ENCODE measurements at places on chromosomes 1 and 21. TPM values are rescaled to one million over a fixed set of nuclear protein-coding genes. Genes with fewer than 3 reads are reported as not detected.

The LCE1E gene
- polyA plus RNA-seq, result not detected

The BARHL2 gene
- polyA plus RNA-seq, result not detected

The OR2L13 gene
- not detected for polyA plus RNA-seq

The RPE65 gene
- polyA plus RNA-seq, result not detected

The AZIN2 gene
- polyA plus RNA-seq, result 0.82 TPM

The CA14 gene
- polyA plus RNA-seq, result 105 TPM

The ARHGEF10L gene
- 33.6 TPM for polyA plus RNA-seq

The PTPN14 gene
- polyA plus RNA-seq, result 19.8 TPM

The KRTAP19-8 gene
- not detected for polyA plus RNA-seq

The FNDC10 gene
- polyA plus RNA-seq, result 40.0 TPM

The FMO2 gene
- polyA plus RNA-seq, result not detected

The LCA5L gene
- 0.20 TPM for polyA plus RNA-seq

The KCNJ15 gene
- polyA plus RNA-seq, result under 0.01 TPM

The IQGAP3 gene
- 14.6 TPM for polyA plus RNA-seq

The ZNF326 gene
- 12.2 TPM for polyA plus RNA-seq

The TTC22 gene
- polyA plus RNA-seq, result 1.7 TPM

The SRGAP2 gene
- 10.8 TPM for polyA plus RNA-seq

The CRYAA gene
- polyA plus RNA-seq, result not detected

The AMY2A gene
- polyA plus RNA-seq, result not detected

The SMIM1 gene
- 9.7 TPM for polyA plus RNA-seq

The DENND2D gene
- 1.6 TPM for polyA plus RNA-seq

The PCAT6 gene
- 27.5 TPM for polyA plus RNA-seq

The PLA2G2D gene
- not detected for polyA plus RNA-seq

The PTGER3 gene
- 0.71 TPM for polyA plus RNA-seq

The GNG4 gene
- 95.5 TPM for polyA plus RNA-seq

The CNN3 gene
- 85.2 TPM for polyA plus RNA-seq

The SPRR2G gene
- not detected for polyA plus RNA-seq

The FNBP1L gene
- 48.9 TPM for polyA plus RNA-seq

The ITLN2 gene
- 6.3 TPM for polyA plus RNA-seq

The LRRC38 gene
- polyA plus RNA-seq, result 0.17 TPM

The FAM151A gene
- not detected for polyA plus RNA-seq

The CAMK2N1 gene
- 1.8 TPM for polyA plus RNA-seq

The KCNE2 gene
- 0.14 TPM for polyA plus RNA-seq

The SLC35F3 gene
- polyA plus RNA-seq, result 1.2 TPM

The GCLM gene
- polyA plus RNA-seq, result 1.6 TPM

The PTAFR gene
- 3.4 TPM for polyA plus RNA-seq

The FCGR1A gene
- not detected for polyA plus RNA-seq

The GSTM5 gene
- 0.89 TPM for polyA plus RNA-seq

All from H1 (cell line).